ENCODE measurements at places on chromosomes 6 and 20.

DNA sequence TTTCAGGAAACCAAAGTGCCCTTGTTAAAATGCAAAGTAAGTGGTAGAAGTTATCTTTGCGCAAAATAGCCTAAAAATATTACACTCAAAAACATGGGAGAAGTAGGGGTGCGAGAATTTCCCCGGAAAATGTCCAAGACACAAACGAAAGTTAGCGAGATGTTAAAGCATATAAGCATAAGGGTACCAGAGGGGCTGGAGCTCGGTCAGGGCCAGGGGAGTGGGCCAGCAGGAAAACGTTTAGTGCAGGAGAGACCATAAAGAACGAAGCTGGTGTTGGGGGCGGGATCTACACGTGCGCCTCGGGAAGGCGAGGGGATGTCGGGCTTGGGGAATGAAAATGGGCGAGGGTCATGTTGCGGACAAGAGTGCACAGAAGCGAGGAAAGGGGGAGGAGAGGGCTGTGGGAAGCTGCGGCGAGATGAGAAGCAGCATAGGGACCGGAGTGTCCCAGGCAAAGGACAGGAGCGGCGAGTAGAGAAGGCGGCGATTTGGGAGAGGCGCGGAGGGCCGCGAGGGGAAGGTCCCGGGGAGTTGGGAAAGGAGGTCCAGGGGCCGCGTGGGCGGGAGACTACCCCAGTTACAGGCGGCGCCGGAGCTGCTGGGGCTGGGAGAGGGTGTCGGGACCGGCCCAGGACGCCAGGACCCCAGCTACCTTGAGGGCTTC lies 600 bp downstream of the XPO5 start:
- peak; percentile 70 for DNase-seq

DNA sequence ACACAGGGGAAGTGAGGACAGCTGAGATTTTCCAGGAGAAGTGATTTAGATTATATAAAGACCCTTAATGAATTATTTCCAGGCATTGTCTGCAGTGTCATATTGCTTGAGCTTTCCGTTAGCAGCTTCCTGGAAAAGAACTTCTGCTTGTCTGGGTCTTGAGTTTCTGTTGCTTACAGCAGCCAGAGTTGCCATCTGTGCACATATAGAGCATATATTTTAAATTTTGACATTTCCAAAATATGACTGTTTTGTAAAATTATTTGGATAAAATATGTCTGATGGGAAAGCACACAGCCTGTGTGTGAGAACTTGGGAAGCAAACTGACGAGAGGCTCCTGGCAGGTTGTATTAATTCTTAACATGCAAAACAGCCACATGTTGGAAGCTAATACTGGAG lies 21.0 kb upstream of the NKX2-2 start:
- DNase-seq: no peak

GRCh38 chr6:121600389-121601168 lies 165.1 kb downstream of the GJA1 start:
- no peak for DNase-seq

- no peak for DNase-seq
These were observed 33.5 kb upstream of the LGSN start for GRCh38 chr6:63353286-63353630.

DNA sequence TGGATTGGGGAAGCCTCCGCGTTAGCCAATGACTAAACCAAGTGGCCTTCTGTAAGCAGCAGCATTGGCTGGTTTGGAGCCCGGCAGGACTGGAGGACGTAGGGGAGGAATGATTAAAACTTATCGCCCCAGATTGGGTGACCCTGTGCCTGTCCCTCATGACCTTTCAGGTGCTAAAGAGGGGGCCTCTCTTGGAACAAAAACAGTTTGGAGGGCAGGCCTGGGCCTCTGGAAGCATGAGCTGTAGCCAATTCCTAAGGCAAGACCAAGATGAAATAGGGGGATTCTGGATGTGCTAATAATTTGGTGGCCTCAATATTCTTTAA lies 1.4 kb downstream of the GMPR start:
- DNase-seq: peak; percentile 82

- DNase-seq: no peak
These were observed 1.5 kb downstream of the PPIL1 start for GRCh38 chr6:36873115-36873514.

DNA sequence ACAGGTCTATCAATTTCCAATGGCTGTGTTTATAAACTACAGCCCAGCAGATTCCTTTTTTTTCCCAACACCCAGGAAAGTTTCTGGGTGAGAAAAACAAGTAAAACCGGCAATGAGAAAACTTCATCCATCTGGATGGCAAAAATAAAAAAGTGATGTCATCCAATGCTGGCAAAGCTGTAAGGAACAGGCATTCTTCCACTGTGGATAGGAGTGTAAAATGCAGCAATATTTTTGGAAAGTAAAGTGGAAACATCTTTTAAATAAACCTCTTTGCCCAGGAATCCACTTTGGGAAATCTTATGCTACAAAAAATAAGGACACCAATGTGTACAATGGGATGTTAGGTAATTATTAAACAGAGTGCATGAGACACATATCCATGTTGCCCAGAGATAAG lies 102.1 kb upstream of the NT5E start:
- DNase-seq: peak; percentile 23

- peak; percentile 8 for DNase-seq
These were observed 253.3 kb upstream of the ECI2 start for GRCh38 chr6:4388675-4389074.

- peak; percentile 95 for DNase-seq
These were observed at the start of gene PREP for GRCh38 chr6:105402939-105403935. Gene PREP (minus strand): TSS chr6:105403082. CDS start chr6:105402891, 191 bp downstream.

- no peak for DNase-seq
These were observed 76.5 kb downstream of the EFHC1 start for GRCh38 chr6:52496631-52497030.

DNA sequence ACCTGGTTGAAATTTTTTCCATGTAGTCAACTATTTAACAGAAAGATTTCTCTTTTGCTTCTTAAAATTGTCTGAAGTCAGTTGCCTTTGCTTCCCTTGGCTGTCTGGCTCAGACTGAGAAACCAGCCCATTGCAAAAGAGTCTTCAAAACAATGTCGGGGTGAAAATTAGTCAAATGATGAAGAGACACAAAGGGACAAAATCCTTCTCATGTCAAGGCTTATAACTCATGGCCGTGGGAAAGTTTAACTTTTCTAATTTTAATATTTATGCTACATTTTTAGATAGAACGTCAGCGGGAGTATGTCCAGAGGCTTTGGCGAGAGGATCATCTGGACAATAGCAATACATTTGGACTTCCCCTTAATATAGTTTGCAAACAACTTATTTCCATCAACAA lies 127.2 kb downstream of the CD164 start:
- DNase-seq: no peak

- DNase-seq: peak; percentile 88
These were observed 156.8 kb upstream of the KCNQ5 start for GRCh38 chr6:72464791-72465691.

GRCh38 chr20:41138475-41139226 lies 1.3 kb downstream of the PLCG1 start:
- peak; percentile 51 for DNase-seq

DNA sequence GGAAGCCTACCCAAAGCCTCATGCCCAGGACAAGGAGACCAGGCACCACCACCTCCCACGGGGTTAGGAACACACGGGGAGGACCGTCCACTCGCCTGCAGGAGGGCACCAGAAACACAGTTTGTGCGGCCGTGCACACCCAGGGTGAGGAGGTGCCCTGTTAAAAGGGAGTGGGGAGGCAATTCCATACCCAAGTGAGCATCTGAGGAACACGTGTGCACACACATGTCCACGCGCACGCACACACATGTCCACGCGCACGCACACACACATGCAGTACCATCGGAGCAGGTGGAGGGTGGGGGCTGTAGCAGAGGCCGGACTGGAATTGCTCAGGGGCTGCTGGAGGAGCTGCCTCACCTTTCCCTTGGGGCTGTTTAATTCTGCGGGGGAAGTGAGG lies 259.4 kb downstream of the TAF4 start:
- DNase-seq: no peak

- DNase-seq: no peak
These were observed 63.5 kb downstream of the VTA1 start for GRCh38 chr6:142210606-142211005.

GRCh38 chr6:141790921-141791320 lies 341.8 kb upstream of the GJE1 start:
- DNase-seq: no peak

- DNase-seq: no peak
These were observed 53.0 kb upstream of the OLIG3 start for GRCh38 chr6:137547186-137547585.

DNA sequence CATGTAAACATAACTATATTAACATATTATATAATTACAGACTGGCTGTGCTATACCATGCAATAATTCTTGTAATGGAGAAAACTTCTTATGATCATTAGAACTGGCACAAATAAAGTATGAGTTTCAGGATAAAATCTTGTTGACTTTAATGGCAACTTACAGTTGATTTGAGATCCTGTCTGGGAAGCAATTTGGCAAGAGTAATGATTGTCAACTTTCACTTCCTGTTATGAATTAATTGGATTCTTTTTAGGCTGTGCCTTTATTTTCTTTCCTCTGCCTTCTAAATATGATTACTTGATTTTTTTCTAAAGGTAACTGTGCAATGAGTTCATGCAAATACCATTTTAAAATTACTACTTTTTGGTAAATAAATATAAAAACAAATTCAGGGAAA lies 158.1 kb upstream of the B3GAT2 start:
- DNase-seq: no peak

GRCh38 chr20:21981179-21981578 lies 275.7 kb downstream of the PAX1 start:
- peak; percentile 80 for DNase-seq
